ENCODE measurements at places on chromosomes 5 and 9. TPM values are rescaled to one million over a fixed set of nuclear protein-coding genes. Genes with fewer than 3 reads are reported as not detected.

DNA sequence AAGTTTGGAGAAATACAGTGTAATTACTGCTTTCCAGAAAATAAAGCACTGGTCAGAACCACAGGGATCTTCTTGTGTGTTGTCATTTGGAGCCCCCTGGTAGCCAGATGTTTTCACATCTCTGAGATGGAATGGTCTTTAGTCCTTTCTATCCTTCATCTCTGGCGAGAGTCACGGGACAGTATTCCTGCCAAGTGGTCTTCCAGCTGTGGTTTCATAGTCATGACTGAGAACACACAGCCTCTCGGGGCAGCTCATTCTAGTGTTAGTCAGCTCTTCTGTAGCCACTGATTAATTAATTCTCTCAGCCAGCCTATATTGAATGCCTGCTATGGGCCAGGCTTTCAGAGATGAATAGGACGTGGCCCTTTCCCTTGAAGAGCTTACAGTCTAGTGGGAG is 34.1 kb downstream of the HMGXB3 start:
- no peak for DNase-seq

Gene OTP
- total RNA-seq = not detected

DNA sequence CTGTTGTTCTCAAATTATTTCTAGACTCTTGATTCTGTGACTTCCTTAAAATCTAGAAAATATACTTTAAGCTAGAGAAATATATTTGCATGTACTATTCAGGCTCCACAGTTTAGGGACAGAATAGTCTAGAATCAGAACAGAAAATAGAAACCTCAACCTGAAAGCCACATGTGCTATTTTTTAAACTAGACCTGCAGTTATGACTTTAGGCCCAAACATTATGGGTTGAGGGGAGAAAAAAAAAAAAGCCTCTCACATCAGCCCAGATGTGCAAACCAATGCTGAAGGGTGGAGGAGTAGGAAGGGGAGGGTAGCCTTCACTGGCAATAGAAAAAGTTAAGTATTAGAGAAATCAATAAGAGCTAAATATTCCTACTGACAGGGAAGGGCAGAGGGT is 35.7 kb downstream of the ELL2 start:
- no peak for DNase-seq

GRCh38 chr5:54691656-54692055 is 174.1 kb downstream of the SNX18 start:
- no peak for DNase-seq

DNA sequence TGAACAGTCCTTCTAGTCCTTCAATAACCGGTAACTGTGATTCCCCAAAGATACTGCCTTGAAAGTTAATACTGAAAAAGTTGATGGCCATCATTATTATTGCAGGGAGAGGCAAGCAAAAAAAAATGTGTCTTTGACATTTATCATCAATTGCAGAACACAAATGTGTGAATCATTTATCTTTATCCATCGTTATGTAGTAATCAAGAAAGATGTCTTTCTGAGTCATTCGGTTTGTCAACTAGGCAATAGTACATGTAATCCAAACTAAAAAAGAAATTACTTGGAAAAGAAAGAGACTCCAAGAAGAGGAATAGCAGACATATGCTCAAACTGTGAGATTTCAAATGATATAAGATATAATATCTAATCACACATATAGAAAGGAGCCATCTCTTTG is 473.0 kb downstream of the CETN3 start:
- DNase-seq = no peak

Gene BNIP1
- 10.0 TPM for total RNA-seq

GRCh38 chr5:68378204-68378820 is 162.8 kb downstream of the PIK3R1 start:
- no peak for DNase-seq

- DNase-seq = no peak
These were observed 21.2 kb upstream of the PIK3R1 start for GRCh38 chr5:68194386-68194785.

DNA sequence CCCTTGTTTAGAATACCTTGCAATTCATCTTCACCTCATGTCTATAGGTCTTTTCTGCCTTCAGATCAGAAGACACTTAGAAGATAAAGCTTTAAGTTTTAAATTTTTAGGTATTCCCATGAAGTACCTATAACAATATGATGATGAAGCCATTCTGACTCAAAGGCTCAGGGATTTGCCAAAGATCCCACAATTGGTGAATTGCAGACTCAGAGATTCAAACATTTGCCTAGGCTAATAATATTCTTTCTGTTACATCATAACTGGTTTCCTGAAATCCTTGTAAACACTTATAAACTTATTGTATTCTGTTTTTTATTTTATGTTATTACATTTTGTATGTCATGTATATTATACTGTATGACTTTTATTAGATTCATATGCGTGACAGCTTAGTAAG is 62.8 kb upstream of the ZFAND5 start:
- DNase-seq = no peak

Gene PAEP
- not detected for total RNA-seq

DNA sequence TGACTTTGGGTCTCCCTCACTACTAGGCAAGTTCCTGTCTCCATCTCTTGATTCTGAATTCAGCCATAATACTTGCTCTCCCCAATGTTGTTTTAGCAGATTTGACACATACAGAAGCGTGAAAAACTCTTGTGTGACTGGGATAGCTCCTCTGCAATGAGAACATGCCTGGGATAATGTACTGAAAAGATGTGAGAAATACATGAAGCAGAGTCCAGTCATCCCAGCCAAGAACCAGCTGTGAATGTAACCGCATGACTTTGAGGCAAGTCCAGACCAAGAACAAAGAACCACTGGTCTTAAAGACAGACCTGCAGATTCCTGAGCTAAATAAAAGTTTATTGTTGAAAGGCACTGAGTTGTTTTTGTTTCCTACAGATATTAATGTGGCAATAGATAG is 135.0 kb downstream of the NMUR2 start:
- no peak for DNase-seq

DNA sequence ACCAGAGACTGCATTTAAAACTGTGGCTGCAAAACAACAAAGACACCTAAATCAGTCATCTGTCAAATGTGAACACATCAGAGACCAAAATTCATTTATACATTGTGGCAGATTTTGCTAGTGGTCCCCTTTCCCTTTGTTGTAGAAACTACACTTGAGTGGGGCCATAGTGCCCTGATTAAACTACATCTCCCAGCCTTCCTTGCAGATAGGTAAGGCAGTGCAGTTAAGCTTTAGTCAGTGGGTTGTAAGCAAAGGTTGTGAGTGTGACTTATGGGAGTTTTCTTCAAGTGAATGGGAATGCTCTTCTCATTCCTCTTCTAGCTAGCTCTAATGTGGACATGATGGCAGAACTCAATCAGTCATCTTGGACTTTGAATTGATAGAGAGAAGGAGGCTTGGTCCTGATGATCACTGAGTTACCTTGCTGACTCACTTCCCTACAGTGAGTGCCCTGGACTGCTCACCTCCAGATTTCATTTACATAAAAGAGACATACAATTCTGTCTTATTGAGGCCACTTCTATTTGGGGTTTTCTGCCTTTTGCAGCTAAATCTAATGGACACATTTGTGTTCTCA is 35.2 kb upstream of the SPARC start:
- DNase-seq = no peak

DNA sequence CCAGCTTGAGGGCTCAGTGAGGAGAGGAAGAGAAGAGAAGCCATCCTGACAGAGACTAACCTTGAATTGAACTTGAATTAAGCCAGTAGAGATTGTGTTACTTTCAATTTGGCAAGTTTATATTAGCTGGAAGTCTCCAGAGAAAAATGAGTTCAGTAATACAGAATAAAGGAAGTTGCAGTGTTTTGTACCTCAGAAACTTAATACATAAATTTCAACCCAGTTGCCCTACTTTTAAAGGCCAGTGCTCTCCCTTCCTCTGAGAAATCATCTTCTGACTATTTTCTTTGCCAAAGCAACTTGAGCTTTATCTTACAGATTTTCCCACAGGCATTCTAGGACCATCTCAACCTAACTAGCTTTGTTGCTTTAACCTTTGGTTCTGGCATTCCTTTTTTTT is 231.0 kb upstream of the GAS1 start:
- DNase-seq = no peak

- DNase-seq = no peak
These were observed 39.3 kb upstream of the MVB12B start for GRCh38 chr9:126287166-126287866.

DNA sequence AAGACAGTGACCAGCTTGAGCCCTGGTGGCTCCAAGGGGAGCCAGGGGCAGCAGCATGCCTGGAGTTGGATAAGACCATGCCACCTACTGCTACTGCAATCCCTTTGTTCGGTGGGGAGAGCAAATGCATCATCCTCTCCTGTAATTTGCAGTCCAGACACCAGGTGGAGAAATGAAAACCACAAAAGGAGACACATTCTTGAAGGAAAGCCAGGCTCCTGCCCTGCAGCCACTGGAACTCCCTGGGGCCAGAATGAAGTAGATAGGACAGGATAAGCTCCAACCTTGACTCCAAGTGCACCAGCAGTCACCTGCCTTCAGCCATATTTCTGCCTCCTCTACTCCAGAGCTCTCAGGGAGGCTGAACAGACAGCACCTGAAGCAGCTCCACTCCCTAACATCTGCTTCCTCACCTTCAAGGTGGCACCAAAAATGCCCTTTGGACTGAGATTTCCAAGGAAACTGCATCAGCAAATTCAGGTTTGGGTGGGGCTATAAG is 65.1 kb upstream of the IQGAP2 start:
- DNase-seq = no peak

Gene PRUNE2
- total RNA-seq = 1.9 TPM

Gene CDH9
- not detected for total RNA-seq

DNA sequence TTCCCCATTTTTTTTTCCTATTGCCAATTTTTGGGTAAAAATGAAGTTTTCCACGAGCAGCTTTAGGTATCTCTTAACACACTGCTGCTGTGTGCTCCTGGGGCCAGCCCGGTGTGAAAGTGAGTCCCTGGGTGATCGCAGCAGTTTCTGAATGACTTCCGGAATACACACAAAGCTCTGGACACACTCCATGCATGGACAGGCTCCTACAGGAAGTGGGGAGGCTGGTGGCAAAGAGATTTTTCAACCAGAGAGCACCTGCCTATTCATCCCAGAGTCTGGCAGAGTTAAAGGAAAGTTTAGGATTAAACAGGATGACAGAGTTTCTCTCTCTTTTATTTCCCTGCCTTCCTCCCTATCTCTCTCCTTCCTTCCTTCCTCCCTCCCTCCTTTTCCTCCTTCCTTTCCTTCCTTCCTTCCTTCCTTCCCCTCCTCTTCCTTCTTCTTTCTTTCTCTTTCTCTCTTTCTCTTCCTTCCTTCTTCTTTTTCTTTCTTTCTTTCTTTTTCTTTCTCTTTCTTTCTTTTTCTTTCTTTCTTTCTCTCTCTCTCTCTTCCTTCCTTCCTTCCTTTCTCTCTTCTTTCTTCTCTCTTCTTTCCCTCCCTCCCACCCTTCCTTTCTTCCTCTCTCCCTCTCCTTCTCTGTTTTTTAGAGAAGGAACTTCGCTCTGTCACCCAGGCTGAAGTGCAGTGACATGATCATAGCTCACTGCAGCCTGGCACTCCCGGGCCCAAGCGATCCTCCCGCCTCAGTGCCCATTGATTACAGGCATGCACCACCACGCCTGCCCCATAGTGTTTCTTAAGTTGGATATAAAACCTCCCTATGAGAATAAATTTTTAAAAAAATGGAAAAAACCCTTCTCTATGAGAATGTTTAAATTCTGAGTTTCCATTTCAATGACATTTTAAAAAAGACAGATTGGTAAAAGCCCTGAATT is 38.7 kb upstream of the UBTD2 start:
- DNase-seq = no peak

- no peak for DNase-seq
These were observed 57.6 kb upstream of the GRHPR start for GRCh38 chr9:37364751-37365360.

- DNase-seq = no peak
These were observed 772.0 kb upstream of the ACO1 start for GRCh38 chr9:31612336-31613030.

GRCh38 chr5:54251981-54252380 is 58.4 kb downstream of the ARL15 start:
- DNase-seq = no peak

Gene PTGS1
- 4.0 TPM for total RNA-seq

- DNase-seq = no peak
These were observed 112.5 kb downstream of the HAPLN1 start for GRCh38 chr5:83608122-83608521.

DNA sequence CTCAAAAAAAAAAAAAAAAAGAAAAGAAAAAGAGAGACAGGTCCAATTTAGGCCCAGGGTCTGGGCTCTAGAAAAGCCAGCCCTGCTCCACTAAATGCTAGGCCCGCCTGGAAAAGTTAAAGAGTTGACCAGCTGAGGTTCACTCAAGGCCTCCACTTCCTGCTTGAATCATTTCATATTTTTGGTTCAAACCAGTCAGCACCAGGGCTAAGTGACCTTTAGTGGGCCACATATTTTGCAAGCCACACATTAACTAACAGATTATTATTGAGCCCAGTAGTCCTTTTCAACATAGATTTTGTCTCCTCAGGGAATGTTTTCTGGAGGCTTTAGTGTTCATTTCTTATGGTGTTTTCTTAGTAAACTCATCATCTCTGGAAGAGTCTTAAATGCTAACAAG is 156.6 kb downstream of the TLR4 start:
- DNase-seq = no peak

DNA sequence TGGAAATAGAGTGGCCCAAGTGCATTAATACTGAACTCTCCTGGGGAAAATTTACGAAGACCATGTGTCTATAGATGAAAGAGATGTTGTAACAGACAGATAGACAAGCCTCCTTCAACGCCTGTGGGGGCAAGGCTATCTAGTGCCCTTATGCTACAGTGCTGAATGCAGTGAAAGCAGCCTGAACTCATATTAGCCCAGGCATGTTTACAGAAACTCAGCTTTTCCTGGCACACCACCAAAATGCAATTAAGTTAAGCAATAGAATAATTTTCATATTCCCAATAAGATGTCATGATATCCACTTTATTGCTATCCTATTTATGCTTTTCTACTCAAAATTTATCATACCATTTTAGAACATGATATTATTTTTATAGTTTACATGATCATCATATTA is 277.0 kb downstream of the DIRAS2 start:
- no peak for DNase-seq

- no peak for DNase-seq
These were observed 18.2 kb downstream of the FAF2 start for GRCh38 chr5:176466245-176466871.

GRCh38 chr5:127028822-127029457 is 1.4 kb downstream of the MARCHF3 start:
- peak; percentile 72 for DNase-seq

Gene PRR16
- 12.7 TPM for total RNA-seq

GRCh38 chr5:168362097-168362885 is 70.8 kb downstream of the WWC1 start:
- DNase-seq = no peak
